ENCODE measurements at places on chromosomes 16 and 17.

GRCh38 chr17:82418001-82418986 lies at the start of the genes HEXD and OGFOD3:
Gene HEXD, plus strand, starts transcription at chr17:82418347. Its CDS starts 1,453 bp downstream, at chr17:82419800.
Gene OGFOD3, minus strand, starts transcription at chr17:82418586. Its CDS starts 101 bp downstream, at chr17:82418485.
- peak; percentile 86 for DNase-seq

DNA sequence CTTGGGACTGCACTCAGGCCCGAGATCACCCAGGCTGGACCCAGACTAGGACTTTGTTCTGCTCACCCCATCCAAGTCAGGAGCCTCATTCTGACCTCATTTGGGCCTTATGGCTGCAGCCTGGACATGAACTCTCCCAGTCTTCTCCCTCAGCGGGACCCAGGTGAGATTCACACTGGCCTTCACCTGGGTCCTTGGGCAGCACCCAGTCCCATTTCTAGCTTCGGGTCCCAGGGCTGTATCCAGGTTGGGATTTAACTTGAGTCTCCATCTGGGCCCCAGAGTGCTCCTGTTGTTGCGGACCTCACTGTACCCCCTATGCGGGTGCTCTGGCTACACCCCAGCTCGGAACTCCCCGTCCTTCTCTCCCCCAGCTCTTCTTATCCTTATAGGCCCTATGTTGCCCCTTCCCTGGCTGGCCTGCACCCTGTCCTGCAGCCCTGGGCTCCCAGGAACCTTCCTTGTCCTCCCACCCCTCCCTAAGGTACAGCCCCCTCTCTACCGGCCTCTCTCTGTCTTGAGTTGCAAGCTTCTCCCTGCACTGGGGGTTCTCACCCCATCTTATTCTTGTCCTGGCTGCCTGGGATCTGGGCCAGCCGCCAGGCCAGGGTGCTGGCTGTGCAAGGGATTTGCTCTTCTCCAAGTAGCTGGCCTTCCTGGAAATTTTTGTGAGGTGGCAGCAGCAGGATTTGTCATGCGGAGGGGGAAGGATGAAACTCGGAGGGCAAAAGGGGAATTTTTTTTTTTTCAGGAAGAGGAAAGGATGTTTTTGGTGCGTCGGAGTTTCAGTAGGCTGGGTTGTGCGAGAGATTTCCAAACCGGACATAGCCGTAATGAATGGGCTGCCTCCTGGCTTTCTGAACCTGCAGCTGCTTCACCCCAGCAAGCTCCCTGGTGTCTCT lies 904 bp downstream of the MAP2K3 start:
- no peak for DNase-seq

- DNase-seq: no peak
These were observed 47.4 kb downstream of the AXIN2 start for GRCh38 chr17:65514082-65514481.

DNA sequence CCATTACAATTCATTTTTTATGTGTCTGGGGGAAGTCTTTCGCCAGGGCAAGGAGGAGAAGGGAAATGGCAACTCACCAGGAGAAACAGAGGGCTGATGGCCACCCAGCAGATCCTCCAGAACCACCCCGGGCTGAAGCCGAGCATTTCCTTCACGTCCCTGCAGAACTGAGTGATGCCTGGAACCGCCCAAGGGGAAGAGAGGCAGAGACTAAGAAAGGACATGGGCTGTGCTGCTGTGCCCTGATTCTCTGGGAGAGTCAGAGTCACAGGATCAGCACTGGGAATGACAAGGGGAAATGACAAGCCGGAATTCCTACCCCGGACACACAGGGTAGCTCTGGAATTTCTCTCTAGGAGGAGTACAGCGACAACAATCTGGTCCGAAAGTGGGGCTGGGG lies 27.8 kb downstream of the SLC6A4 start:
- DNase-seq: no peak

- DNase-seq: no peak
These were observed 7.4 kb upstream of the OR1A2 start for GRCh38 chr17:3189961-3190360.

DNA sequence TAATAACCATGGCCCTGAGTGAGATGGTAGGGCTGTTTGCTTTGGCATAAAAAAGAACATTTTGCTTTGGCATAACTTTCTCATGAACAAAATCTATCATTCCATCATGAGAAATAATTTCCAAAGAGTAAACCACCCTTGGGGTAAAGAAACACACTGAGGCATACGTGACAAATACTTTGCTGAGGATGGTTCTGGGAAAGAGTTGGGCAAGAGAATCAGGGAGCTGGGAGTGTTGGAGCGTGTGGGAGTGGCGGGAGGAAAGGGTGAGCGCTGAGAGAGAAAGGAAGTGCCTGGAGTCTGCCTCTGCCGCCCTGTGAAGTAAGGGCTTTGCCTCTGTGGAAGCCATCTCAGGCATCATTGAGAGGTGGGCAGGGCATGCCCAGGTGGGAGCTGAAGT lies 60.2 kb upstream of the ARHGAP44 start:
- DNase-seq: no peak

DNA sequence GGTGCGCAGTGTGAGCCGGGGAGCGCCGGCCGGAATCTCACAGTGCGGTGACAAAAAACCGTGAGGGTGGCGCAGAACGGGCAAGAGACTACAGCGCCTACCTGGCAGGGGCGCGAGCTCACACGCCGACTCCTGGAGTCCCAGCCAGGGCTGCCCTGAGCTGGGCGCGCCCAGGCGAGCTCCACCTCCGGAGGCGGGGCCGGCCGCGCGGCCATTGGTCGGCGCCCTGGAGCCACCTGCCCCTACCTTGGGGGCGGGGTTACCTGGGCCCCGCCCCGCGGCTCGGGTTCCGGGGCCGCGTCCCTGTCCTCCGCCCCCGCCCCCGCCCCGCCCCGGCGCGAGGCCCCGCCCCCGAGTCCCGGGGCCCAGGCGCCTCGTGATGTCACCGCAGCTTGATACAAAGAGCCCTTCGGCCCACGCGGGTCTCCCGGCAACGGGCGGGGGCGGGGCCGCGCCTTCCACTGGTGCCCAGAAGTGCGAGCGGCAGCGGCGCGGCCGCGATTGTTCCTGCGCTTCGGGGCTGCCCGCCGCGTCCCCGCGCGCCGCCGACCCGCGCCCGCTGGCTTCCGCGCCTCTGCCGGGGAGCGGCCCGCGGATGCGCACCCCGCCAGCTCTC lies 96.3 kb downstream of the RAB11FIP4 start:
- DNase-seq: peak; percentile 90

GRCh38 chr17:34220752-34221395 lies 34.2 kb upstream of the CCL2 start:
- DNase-seq: no peak

DNA sequence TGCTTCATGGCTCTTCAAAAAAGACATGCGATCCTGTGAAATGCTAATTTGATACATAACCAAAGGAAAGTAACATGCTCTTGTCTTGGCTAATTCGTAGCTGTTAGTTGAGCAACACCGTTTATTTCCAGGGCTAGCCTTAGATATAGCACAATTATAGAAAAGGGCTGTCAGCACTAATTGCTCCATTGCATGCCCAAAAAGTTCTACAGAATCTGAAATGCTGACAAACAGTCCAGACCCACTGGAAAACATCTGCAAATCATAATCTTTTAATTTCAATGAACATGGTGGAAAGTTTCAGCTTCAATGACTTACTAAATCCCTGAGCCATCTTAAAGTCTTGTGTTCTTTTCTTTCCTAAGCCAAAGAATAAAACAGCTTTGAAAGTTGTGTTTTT lies 42.9 kb upstream of the NUDT7 start:
- DNase-seq: no peak

GRCh38 chr17:10019941-10020451 lies 114.9 kb upstream of the RCVRN start:
- DNase-seq: no peak

DNA sequence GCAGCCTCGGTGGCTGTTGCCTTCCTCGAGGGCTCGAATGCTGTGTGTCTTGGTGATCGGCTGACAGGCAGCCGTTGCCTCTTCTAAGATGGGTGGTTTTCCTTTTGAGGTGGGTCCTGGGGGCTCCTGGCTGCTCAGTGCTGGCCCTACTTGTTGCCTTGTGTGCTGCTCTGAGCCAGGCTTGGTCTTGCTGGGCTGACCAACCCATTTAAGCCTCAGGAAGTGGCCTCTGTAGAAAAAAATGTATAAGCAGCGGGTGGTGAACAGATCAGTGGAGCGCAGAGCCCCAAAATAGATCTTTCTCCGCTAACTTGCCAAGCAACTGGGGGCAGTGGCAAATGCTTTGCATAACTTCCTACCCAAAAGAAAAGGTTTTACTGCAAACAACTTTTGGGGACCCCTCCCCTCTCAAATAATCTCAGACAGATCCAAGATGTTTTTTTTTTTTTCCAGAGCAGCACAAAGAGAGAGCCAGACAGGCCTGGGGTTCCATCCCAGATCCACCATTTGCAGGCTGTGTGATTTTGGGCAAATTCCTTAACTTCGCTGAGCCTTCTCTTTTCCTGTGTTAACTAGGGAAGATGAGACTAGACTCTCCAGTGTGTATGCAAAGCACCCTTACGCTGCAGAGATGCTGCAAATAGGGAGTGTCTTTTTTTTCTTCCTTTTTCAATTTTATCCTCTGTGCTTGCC lies 42.5 kb downstream of the PLCG2 start:
- DNase-seq: no peak

DNA sequence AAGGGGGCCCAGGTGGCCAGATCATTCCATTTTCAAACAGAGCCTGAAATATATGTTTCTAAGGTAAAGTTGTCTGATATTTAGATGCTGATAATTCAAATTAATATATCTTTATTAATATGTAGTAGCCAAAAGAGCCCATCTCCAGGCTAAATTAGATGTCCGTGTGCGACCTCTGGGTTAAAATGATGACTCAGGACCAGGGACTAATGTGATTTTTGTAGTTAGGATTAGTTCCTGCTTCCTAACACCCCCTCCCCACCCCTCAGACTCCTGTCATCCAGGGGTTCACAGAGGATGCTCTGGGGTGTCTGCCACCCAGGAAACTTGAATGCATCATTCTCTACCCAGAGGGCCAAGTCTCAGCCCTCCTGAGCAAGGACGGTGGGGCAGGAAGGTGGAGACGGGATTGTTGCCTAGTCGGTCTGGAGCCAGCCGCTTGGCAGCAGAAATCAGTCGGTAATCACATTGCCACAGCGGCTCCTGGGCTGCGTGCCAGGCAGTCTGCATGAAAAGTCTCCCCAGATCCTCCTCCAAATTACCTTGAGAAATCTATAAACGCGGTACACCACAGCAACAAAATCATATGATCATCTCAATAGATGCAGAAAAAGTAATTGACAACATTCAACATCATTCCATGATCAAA lies 29.8 kb downstream of the CNGB1 start:
- DNase-seq: no peak

DNA sequence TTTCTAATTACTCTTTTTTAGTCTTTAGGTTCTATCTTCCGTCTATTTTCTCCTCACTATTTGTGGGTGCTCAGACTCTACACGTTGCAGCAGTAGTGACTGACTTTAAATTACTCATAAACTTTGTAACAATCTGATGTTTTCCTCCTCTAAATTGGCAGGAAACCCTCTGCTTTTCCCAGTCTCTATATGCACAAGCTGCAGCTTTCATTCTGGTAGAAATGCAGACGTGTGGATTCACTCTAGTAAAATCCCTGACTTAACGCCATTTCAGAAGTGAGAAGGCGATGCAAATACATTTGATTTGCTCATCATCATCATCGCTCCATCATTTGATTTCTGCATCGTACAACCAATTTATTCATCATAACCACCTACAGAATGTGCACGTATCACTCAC lies 561.0 kb upstream of the ZFHX3 start:
- no peak for DNase-seq

DNA sequence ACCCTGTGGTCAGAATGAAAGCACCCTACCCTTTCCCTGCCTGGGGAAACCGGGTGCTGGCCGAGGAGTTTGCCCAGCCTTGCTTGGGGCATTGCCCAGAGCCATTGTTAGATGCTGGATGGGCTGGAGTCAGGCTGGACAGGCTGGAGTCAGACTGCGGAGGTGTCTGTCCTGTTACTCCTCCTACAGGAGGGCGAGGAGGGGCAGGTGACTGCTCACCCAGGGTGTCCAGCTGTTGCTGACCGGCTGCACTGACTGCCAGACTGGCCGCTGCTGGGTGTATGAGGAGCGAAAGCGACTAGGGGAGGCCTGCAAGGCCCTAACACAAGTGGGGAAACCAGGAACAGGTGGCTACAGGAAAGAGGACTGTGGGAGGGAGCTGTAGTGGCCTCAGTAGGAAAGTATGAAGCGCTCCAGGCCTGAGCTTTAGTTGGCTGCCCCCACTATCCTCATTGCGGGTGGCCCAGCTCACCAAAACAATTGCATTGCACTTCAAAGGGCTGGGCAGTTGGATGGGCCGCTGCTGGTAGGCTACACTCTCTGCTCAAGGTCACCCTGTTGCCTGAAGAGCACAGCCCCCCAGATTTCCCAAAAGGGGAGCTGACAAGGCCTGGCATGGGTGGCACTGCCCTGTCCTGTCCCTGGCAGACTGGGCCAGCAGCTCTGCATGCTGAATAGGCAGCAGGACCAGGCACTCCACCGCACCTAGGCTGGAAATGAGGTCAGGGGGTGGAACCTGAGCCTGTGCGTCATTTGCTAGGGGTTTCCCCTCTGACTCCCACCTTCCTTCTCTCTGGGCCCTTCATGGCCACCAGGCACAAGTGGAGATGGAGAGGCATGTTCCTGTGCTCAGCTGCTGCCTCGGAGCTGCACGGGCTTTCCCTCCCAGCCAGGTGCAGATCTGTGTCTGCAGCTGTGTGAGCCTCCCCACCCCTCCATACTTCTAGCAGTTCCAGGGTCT lies 18.4 kb downstream of the LDHD start:
- no peak for DNase-seq

- no peak for DNase-seq
These were observed 225.8 kb downstream of the PMP22 start for GRCh38 chr17:15039366-15039765.

DNA sequence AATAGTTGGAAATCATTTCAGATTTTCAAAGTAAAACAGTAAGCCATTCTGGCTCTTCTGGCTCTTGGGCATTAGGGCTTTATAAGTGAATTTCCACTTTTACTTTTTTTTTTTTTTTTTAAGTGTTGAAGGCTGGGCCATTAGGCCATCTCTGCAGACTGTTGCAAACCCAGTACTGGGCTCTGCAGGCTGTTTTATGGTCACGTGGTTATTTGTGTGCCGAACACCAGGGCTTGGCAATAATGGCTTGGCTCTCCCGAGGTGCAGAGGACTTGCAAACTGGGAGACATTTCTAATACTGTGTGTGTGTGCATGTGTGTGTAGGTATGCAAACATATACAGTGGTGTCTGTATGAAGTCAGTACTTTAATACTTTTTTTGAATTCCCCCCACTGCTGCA lies 194.9 kb upstream of the CDH5 start:
- no peak for DNase-seq

DNA sequence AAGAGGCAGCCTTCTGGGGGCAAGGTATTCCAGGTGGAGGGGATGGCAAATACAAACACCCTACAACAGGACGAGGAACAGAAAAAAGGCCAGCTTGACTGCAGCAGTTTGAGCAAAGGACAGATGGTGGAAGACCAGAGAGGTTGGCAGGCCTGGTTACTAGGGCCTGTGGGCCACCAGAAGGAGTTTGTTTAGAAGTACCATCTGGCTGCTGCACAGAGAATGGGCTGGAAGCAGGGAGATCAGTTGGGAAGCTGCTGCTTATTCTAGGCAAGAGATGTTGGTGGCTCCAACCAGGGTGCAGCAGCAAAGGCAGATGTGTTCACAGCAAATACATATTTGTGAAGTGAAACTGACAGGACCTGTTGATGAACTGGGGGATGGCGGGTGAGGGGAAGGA lies 2.9 kb upstream of the YPEL2 start:
- peak; percentile 37 for DNase-seq

Data from WERI-Rb-1 (cell line).